ENCODE measurements at places on chromosomes 5 and 9.

DNA sequence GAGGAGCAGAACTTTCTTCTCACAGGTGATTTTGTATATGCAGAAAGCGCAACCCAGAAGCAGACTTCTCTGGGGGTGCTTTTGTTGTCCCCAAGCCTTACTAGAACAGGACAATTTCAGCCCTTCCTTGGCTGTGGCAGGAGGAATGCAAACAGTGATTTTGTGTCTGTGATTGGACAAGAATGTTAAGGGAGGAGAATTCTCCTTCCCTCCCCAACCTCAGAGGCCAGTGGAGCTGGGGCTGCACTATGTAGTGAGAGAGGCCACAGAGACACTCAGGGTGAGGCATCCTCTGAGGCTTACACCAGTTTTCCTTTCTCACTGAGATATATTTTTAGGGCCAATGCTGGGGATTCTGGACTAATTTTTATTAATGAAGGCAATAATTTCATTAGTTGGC is 58.8 kb downstream of the ZNF366 start:
- no peak for DNase-seq

GRCh38 chr5:154368041-154368800 is 77.6 kb upstream of the SAP30L start:
- DNase-seq, result no peak

DNA sequence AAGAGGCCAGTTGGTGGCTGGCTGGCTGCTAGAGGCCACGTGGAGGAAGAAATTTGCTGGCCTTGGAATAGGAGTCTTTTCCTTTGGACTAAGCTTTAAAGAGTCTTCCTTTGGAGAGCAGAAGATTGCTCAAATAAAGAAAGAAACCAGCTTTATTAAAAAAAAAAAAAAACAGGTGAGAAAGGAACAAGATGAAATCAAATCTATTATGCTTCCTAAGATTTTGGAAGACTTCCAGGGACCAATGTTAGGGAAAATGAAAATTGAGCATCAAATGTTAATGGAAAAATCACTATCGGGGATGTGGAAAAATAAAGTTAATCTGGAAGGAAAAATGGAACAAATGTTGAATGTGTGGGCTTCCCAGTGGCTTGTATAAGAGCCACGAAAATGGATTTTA is 153.1 kb downstream of the TTC39B start:
- no peak for DNase-seq

DNA sequence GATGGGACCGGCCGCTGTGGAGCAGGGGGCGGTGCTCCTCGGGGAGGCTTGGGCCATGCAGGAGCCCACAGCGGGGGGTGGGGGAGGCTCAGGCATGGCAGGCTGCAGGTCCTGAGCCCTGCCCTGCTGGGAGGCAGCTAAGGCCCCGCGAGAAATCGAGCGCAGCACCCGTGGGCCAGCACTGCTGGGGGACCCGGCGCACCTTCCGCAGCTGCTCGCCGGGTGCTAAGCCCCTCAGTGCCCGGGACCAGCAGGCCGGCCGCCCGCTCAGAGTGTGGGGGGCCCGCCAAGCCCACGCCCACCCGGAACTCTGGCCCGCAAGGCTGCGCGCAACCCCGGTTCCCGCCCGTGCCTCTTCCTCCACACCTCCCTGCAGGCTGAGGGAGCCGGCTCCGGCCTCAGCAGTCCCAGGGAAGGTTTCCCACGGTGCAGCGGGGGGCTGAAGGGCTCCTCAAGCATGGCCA is 131.5 kb downstream of the SNX18 start:
- DNase-seq, result no peak

DNA sequence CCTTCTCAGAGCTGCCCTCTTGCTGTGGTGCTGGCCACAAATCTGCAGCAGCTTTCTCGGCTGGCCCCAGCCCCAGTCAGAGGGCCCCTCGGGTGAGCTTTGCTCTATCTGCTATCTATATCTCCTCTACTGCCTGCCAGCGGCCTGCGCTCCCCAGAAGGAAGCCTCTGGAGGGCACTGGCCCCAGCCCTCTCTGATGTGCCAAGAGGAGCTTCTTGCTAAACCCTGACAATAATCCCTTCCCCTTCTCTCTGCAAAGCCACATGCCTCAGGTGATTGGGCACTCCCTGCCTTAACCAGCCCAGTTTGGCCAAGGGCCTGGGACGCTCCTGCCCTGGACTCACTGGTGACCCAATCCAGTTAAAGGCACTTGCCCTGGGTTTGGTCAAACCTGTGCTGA is 42.7 kb downstream of the CAMK2A start:
- no peak for DNase-seq

- DNase-seq, result no peak
These were observed 101.6 kb downstream of the GABBR2 start for GRCh38 chr9:98607152-98607551.

DNA sequence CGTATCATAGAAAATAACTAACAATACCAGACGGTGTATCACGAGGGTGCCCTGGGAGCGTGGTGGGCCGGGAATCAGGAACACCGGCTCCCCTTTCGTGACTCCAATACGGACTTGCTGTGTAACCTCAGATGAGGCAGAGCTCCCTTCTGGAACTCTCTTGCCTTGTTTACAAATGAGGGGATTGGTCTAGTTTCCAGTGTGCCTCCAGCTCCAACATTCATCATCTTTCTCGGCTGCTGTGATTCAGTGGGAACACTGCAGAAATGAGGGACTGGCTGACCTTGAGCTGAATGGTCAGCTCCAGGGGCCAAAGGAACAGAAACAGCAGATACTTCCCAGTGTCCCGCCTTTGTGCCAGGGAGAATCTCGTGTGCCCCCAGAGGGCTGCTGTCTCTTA is 22.6 kb upstream of the TGFBI start:
- DNase-seq, result no peak

- DNase-seq, result no peak
These were observed 3.7 kb downstream of the PIP5KL1 start for GRCh38 chr9:127926906-127927200.

DNA sequence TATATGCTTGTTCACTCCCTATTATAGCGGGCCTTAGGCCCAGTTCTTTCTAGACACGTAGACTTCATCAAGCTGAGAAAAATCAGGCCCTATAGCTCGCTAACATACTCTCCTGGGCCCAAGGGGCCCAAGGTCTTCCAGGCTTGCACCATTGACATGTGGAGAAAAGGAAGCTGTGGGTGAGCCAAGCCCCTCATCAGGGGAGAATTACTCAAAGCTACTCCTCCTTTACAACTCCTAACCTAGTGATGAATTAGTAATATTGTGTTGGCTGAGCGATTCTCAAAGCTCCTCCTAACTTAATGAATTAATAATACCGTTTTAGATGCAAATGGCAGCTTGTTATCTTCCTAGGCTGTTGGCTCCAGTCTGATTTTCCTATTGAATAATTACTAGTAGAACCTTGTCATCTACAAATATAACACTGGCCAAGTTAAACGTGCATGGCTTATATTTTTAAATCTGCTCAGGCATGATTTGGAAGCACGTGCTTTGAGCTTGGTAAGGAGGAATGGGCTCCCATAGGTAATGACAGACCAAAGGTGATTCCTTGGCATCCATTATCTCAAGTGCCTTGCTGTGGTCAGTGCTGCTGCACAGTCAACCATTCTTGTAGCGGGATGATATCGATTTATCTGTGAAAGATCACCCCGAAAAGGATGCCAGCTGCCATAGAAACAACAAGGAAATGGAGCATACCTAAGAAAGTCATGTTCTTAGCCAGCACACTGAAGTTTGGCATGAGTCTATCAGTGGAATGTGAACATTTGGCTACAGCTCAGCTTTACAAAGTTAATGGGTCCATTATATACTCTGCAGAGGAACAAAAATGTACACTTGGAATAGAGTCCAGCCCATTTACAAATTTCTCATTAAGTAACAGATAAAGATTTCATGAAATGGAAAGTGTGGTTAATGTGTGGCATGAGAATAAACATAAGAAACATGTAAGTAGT is 23.8 kb downstream of the LVRN start:
- no peak for DNase-seq

DNA sequence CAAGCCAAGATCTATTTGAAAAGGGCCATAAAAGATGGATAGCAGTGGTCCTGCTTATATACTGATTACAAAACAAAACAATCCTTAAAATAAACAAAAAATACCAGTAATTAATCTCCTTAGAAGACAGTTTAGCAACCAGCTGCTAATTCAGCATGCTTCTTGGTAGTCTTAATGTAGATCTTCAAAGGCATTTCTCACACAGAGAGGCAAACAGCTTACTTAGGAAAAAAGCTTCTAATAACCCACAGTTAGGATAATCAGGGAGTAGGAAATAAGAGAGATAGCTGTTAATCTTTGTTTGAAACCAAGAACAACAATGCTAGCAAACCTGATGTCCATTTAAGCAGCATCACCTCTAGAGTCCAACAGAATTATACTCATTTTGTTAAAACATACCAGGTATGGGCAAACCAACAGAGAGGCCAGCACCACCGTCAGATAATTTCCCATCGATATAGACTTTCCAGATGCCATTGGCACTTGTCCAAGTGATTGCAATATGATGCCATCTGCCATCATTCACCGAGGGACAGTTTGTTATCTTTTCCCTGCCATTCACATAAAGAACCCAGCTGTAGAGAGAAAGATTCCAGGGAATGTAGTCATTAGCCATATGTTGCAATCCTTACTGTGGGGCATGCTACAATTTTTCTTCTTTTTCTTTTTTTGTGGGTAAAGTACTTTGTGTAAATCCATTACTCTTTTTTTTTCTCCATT is 105.6 kb upstream of the TXNDC8 start:
- DNase-seq, result no peak

GRCh38 chr9:80437825-80438224 is 866.1 kb downstream of the TLE4 start:
- no peak for DNase-seq

DNA sequence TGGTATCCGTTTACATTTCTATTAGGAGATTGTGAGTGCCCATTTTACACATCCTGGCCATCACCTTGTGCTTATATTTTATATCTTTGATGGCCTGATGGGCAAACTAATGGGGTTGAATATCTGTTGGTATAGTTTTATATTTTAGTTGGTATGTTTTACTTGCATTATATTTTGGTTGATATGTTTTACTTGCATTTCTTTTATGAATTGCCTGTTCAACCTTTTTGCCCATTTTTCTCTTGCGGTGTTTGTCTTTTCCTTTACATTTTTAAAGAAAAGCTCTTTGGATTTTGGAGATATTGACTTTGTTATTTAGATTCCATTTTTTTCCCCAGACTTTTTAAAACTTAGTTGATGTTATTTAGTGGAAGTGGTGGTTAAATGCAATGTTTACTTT is 14.6 kb downstream of the ZNF618 start:
- no peak for DNase-seq

DNA sequence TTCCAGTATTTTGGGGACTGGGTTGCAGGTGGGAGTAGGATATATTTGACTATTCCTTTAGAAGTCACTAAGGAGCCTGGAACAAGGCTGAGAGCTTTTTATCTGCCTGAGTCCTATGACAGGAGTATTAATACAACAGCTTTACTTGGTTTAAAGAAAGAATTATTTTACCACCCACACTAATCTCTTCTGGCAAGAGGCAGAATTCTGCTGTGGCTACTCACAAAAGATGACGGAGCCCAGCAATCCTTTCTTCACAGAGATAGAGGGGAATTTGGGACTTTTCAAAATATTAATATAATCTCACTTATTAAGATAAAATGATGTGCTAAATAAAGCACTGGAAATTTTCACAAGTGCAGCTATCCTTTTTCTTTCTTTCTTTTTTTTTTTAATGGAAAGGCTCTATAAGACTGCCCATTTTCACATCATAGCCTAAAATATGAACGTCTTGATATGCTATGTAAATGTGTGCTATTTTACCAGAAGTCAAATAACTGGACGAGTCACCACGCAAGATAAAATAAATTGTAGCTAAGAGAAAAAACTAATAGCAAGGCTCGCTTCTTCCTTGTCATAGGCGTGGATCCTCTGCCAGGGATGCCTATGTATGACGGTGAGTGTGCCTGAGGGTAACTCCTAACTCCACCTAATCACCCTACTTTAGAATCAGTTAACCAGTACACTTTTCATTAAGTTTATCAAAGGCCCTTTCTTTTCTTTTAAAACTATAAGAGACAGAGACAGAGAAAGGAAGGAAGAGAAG is 76.3 kb downstream of the ZNF608 start:
- DNase-seq, result no peak

DNA sequence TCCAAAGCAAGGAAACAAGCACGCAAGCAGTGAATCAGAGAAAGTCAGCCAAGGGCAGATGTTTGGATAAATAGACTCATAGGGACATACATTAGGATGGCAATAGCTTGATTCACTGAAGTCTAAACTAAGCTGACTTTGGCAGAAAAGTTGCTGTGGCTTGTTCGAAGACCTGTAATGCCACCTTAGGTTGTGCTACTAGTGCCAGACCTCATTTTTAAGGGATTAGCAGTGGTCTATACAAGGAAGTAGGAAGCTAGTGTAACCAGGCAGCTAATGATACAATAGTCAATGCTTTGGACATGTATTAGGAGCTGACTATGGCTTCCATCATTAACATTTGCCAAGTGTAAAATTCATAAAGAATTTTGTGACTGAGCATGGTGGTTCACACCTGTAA is 63.1 kb downstream of the FCHO2 start:
- DNase-seq, result no peak

DNA sequence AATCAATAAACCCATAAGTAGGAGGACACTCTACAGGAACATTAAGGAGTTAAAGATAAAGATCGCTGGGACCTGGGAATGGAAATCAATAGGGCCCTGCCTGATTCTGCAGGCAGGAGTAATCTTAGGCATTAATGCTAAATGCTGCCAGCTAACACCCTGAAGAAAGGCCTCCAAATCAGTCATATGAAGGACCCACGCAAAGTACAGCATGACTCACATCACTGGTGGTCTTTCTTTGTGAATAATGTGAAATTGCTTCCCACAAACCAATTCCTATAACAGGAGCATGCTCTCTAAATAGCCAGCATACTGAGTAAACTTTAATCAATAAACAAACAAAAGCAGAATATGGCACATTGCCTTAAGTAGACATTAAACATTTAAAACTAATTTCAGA is 172.3 kb downstream of the SEMA5A start:
- DNase-seq, result no peak

DNA sequence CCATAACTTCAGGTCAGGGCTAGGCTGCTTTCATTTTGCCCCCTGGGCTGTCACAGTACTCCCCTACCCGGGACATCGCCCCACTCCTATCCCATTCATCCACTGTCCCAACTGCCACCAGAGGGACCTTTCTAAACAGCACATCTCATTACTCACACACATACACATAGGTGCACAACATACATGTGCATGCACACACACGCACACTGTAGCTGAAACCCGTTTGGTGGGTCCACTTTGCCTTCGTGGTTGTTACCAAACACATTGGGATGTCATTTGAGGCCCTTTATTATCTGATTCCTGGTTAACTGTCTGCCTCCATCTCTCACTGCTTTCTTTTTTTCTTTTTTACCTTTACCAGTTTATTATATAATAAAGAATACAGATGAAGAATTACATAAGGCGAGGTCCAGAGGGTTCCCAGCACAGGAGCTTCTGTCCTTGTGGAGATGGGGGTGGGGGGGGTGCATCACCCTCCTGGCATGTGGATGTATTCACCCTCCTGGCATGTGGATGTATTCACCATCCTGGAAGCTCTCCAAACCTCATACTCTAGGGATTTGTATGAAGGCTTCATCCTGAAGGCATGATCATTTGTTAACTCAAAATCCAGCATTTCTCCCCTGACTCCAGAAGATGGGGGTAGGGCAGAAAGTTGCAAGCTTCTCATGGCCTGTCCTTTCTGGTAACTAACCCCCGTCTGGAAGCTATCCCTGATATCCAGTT is 186.0 kb downstream of the GOLPH3 start:
- DNase-seq, result no peak

- DNase-seq, result no peak
These were observed 7.8 kb downstream of the JAK2 start for GRCh38 chr9:4992872-4993271.

Data from stimulated activated CD4-positive, alpha-beta T cell treated with anti-CD3 and anti-CD28 coated beads, Interleukin-1b, Interleukin-23, amount 100 ng/mL, for 4 hours (primary cell).